DND-41 (cell line): ENCODE measurements at places on chromosomes 13 and 19.

DNA sequence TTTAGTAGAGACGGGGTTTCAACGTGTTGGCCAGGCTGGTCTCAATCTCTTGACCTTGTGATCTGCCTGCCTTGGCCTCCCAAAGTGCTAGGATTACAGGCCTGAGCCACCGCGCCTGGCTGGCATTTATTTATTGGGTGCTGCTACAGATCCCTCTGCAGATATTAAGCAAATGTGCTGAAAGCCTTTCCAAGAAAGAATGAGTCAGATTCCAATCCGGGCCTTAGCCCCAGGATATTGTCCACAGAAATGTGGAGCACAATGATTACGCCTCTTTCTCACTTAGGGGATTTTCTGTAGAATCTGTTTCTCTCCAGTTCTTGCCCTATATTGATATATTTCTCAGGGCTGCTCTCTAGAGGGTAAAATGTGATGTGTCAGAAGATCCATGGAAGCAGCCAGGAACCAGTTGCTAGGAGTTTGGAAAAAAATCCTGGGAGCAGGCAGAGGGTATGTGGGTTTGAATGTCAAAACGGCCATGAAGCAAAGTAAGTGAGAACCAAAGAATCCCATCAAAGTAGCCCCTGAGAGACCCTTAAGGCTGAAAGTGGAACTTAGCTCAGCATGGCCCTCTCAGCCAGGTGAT lies 24.8 kb upstream of the IGFL4 start:
- DNase-seq, result no peak

- DNase-seq, result no peak
Measured at GRCh38 chr13:77836423-77836822, 82.2 kb downstream of the EDNRB start.

GRCh38 chr13:23105051-23105450 lies 75.7 kb upstream of the SGCG start:
- no peak for DNase-seq

DNA sequence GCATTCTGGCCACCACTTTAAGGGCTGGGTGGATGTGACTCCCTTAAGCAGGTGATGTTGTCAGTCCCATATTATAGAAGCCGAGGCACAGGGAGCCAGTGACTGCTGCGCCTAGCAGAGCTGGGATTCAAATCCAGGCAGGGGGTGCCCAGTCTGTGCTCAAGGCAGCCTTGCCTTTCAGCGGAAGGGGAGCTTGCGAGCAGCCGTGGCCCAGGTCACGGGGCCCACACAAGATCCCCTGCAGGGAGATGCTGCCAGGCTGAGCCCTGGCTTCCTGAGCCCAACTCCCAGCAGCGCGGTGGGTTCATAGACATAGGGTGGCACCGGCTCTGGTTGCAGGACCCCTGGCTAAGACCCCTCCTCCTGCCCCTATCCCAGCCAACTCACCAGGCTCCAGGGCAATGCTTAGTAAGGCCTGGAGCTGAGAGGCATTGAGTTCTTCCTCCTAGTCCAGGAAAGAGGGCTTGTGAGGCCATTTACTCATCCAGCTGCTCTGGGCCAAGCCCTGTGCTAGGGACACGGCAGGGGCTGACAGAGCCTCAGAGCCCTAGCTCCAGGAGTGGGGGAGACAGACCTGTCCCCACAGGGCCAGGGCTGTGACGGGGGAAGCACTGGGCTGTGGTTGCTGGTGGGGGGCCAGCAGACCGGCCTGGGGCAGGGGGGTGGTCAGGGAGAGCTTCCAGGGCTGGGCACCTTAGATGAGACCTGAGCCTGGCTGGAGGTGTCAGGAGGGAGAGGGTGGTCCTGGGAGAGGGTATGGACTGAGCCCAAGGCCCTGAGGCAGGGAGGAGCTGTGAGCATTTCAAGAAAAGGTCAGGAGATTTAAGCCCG lies 9.6 kb downstream of the CAPN12 start:
- DNase-seq, result no peak

GRCh38 chr13:41842036-41842620 lies 118.8 kb downstream of the VWA8 start:
- DNase-seq, result no peak

DNA sequence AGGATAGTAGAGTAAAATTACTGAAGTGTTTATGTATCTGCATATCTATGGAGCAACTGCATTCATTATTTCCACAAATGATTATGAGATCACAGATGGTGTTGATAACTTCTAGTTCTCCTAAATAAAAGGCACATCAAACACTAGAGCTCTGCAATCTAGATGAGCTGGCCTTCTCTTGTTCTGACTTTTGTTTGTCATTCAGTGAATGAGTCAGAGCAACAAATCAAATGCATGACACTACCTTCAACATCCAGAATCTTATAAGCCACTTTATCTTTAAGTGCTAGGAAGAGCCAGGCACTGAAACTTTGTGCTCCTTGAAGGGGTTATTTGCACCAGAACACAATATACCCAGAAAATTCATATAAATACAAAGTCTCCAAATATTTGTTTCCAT lies 456.0 kb downstream of the PCDH17 start:
- no peak for DNase-seq

DNA sequence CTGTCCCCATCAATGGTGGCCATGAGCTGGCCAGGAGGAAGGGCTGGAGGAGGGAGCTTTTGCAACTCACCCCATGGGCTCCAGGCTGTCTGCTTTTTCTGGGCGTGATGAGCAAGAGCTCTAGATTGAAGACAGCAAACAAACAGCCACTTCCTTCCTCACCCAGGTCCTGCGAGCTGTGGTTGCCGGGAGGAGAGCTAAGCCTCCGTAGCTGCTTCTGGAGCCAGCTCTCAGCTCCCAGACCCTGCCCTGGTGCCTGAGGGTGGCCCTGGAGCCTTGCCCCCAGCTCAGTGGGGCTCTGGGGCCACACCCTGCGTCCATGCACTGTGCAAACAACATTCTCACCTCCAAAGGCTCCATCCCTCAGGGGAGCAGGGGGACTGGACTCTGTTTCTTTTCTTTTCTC lies 6.2 kb downstream of the MYO1F start:
- peak; percentile 77 for DNase-seq

- DNase-seq, result no peak
Measured at GRCh38 chr13:99258210-99258860, at the start of gene GPR18. TSS of gene GPR18 (minus strand) at chr13:99258379. CDS start at chr13:99255872, 2,507 bp downstream.

DNA sequence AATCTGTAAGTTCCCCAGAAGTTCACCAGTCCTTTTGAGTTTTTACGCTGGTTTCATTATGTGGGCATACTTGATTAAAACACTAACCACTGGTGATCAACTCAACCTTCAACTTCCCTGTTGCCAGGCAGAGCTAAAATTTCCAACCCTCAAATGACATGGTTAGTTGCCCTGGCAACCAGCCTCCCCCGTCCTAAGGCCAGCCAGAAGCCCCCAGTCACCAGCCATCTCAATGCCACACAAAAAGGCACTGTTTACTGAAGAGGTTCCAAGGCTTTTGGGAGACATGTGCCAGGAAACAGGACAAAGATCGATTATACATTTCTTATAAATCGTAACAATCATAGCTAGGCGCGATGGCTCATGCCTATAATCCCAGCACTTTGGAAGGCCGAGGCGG lies 1.6 kb downstream of the ZNF649 start:
- DNase-seq, result no peak

GRCh38 chr19:48283908-48284307 lies 14.0 kb downstream of the ZNF114 start:
- no peak for DNase-seq

- no peak for DNase-seq
Measured at GRCh38 chr19:50836543-50837195, 3.3 kb upstream of the KLK15 start.

GRCh38 chr13:70253834-70254233 lies 145.6 kb upstream of the KLHL1 start:
- DNase-seq, result no peak

GRCh38 chr19:17145546-17146497 lies 69.3 kb upstream of the USE1 start:
- DNase-seq, result no peak

GRCh38 chr19:54207676-54207982 lies 7.0 kb downstream of the RPS9 start:
- DNase-seq, result no peak

GRCh38 chr19:28497887-28498286 lies 715.1 kb downstream of the UQCRFS1 start:
- DNase-seq, result no peak

- DNase-seq, result no peak
Measured at GRCh38 chr19:44725251-44725650, 23.3 kb upstream of the BCL3 start.

GRCh38 chr13:55000043-55000442 lies 1971.4 kb downstream of the OLFM4 start:
- no peak for DNase-seq

DNA sequence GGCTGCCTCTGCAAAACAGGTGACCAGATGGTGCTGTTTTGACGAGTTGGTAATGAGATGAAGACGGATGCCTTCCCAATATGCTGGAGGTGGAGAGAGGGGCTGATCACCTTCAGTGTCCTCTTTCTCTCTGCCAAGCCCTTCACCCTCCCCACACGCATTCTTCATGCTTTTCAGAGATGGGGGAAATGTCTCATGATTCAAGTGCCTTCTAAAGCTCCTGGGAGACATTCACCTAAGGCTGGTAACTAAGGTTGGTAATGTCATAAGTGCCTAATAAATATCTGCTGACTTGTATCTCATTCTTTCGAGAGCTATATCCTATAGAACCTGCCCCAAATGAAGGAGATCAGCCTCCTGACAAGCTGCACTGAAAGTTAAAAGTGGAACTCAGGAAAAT lies 86.2 kb upstream of the MBNL2 start:
- no peak for DNase-seq

GRCh38 chr13:92901739-92902138 lies 324.9 kb upstream of the GPC6 start:
- no peak for DNase-seq

DNA sequence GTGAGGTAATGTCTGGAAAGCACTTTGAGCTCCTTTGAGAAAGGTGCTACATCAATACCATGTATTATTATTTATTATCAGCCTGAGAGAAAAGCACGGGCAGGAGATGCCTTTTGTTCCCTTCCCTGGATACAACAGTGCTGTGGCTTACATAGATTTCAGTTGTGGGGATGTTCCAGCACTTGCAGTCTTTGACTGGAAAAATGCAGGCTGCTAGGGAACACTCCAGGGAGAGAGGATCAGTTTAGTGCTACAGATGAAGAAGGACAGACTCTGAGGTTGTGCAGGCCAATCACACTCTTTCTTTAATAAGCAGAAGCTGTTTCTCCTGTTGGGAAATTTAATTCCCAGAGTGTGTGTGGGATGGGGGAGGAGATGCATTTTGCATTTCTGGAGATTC lies 94.5 kb upstream of the OBI1 start:
- no peak for DNase-seq

- no peak for DNase-seq
Measured at GRCh38 chr13:57946361-57946760, 314.8 kb downstream of the PCDH17 start.

GRCh38 chr19:36849701-36850558 lies 746 bp upstream of the ZNF345 start:
- peak; percentile 92 for DNase-seq

- DNase-seq, result no peak
Measured at GRCh38 chr13:71516521-71516920, 350.5 kb downstream of the DACH1 start.

DNA sequence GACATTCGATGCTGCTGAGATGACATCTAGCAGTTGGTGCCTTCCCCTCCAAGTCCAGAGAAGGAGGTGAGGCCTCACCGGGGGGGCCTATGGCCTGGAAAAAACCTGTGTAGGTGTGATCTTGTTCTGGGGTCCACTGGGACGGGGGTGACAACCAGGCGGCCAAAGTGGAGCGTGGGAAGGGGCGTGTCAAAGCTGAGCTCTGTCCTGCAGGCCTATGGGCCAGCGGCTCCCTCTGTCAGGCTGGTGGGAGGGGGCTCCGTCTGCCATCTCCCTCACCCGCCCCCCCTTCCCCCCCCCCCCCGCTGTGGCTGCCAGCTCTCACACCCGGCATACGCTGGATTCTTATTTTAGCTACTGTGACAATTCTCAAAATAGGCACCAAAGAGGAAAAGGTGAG lies 56.7 kb upstream of the UQCRFS1 start:
- no peak for DNase-seq

DNA sequence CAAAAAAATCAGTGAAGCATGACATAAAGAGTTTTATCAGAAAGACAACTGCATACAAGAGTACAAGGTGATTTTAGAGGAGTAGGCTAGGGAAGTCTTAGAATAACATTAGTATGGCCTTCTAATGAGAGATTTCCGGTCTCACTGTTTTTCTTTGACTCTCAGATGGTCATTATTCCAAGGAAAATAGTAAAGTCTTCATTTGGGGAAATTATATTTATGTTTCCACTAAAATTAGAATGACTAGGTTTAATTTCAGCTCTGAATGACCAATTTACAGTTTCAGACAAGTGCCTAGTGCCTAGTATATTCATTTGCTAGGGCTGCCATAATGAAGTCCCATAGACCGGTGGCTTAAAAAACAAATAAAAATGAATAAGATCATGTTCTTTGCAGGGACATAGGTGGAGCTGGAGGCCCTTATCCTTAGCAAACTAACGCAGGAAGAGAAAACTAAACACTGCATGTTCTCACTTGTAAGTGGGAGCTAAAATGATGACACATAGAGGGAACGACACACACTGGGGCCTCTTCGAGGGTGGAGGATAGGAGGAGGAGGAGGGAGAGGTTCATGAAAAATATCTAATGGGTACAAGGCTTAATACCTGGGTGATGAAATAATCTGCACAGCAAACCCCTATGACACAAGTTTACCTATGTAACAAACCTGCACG lies 303.1 kb downstream of the PCDH9 start:
- no peak for DNase-seq

DNA sequence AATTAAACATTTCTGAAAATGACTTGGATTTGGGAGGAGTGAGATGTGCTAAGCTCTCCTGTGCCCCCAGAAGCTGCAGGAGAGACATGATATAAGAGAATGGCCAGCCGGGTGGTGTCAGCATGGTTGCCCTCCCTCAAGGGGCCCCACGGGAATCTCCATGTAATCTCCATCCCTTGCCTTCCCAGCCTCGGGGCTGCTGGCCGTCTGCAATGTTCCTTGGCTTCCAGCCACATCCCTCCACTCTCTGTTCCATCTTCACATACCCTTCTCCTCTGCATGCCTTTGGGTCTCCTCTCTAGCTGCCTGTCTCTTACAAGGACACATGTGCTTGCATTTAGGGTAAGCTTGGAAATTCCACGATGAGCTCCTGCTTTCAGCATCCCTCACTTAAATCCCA lies 172.0 kb downstream of the TSHZ3 start:
- no peak for DNase-seq

- no peak for DNase-seq
Measured at GRCh38 chr13:50122455-50122854, 107.2 kb downstream of the KCNRG start.

- no peak for DNase-seq
Measured at GRCh38 chr13:73303851-73304250, 245.0 kb downstream of the KLF5 start.

GRCh38 chr19:6736169-6736916 lies 1.0 kb downstream of the GPR108 start:
- DNase-seq, result peak; percentile 68

- DNase-seq, result peak; percentile 77
Measured at GRCh38 chr13:31199849-31200636, at the start of gene B3GLCT. TSS of gene B3GLCT (plus strand) at chr13:31199975. CDS start at chr13:31200085, 110 bp downstream.

DNA sequence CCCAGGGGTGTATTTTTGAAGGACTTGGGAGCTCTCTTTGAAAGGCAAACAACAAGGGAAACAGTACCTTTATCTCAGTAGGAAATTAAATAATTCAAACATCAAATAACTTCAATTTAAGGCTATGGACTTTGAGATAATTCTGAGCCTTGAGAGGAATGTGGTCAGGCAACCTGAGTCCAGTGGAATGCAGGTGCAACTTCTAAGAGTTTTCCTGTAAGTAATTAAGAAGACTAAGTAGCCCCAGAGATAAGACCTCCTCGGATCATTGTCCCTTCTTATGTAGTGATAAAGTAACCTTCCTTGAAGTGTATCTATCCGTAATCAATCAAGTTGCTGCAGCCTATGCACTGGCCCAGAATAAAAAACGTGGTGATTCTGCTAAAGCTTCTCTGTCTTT lies 29.2 kb downstream of the ZNF701 start:
- DNase-seq, result no peak
